Foreskin keratinocyte (primary cell): ENCODE measurements at places on chromosomes 2 and 18. TPM values are rescaled to one million over a fixed set of nuclear protein-coding genes. Genes with fewer than 3 reads are reported as not detected.
A peak's percentile ranks its signal among the peaks of the same experiment; 100 is the strongest.

GRCh38 chr2:70471129-70471528, 82.5 kb downstream of the TGFA start:
- DNase-seq = no peak

DNA sequence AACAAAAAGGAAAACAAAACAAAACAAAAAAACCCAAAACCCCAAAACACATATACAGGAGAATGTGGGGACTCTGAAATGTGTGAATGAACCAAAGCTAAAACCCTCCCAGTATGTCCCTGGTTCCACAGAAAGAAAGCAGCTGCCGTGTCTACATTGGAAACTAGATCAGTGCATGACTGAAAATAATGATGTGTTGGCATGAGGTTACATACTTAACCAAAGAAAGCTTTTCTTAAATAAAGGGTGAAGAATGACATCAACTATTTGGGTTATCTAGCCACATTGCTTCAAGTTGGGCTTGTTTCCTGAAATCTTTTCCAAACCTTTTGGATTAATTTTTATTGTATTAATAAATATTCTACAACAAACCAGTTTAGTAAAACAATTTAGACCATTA, 91.9 kb upstream of the FN1 start:
- peak; percentile 6 for DNase-seq

DNA sequence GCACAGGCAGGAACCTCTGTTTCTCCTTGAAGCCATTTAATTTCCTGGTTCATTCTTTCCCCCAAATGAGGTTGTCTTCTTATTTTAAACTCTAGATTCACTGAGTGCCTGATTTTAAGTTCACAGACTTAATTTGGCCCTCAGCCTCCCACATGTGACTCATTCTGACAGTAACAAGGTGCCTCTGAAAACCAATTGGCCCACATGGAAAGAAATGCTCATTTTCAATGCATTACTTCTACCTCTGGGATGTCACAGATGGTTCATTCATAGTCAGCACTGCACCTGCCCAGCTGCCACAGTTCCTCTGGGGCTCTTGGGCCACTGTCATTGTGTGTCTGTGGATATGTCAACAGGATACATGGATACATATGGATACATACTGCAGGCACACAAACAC, 140.4 kb upstream of the CAPN13 start:
- no peak for DNase-seq

GRCh38 chr2:236720974-236721540, 151.4 kb downstream of the ACKR3 start:
- DNase-seq = peak; percentile 72

DNA sequence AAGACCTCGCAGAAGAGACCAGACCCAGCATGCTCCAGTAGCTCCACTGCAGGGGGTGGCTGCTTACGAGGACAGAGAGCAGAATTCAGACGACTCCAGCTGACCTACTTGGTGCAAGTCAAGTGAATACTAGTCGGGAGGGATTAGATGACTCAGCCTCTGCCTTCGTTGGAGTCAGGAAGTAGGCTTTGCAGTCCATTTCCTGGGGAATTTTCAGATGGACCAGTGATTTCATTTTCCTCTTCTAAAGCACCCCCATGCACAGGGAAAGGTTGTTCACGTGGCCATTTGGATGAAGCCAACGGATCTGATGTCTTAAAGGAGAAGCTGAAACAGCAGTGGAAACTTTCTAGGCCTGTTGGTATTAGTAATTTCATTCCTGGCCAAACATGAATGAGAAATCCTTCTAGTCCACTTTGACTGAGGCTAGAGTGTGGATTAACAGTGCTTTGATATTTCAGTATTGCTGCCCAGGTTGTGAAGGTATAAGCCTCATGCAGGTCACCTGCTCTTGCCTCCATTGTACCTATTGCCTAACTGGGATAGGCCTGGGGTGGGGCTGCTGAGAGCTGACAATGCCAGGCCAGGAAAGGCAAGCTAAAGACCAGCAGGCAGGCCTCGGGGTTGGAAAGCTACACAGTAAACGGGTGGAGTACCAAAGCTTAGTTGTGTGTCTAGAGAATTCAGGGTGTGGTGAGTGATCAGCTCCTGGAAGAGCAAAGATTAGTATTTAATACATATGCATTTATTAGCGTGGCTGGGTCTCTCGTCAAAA, 117.6 kb upstream of the FOSL2 start:
- DNase-seq = peak; percentile 96

GRCh38 chr2:43325107-43325811, 98.9 kb upstream of the ZFP36L2 start:
- DNase-seq = no peak

- DNase-seq = no peak
Observed at GRCh38 chr2:20185176-20186022, 39.5 kb downstream of the SDC1 start.

DNA sequence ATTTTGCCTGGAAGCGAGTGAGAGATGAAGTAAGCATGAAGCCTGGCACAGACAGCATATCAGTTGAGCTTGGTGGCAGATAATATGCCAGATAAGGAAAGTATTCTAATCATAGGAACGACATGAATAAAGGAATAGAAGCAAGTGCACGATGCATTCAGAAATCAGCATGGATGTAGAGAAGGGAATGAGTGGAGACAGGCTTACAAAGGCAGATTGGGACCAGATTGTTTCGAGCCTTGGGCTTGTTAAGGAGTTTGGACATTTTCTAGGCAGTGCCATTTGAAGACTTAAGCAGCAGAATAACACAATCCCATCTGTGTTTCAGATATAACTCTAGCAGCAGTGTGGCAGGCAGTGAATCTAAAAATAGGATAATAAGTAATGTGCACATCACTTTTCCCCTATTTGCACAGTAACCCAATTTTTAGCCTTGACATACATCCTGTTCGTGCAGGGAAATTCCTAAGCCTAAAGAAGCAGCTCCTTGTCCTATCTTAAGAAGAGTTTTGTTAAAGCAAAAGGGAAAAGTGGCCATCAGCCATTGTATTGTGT, 450.2 kb downstream of the PLCL1 start:
- DNase-seq = no peak

DNA sequence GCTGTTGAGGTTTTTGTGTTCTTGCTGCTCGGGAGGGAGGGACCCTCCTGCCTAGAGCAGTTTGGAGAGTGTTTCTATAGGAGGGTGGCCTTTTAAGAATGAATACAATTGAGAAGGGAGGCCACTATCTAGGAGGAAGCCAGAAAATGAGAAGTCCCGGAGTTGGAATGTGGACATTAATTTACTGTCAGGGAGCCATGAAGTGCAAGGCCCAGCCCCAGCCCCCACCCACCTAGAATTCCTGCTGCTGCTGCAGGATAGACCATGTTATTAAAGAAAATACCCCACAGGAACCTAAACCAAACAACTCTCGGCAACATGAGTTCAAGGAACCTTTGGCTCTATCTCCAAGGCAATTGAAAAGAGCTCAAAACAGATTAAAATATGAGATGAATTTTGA, 46.0 kb downstream of the ZBTB7C start:
- DNase-seq = no peak

- DNase-seq = no peak
Observed at GRCh38 chr2:136029149-136029548, 43.7 kb upstream of the DARS1 start.

DNA sequence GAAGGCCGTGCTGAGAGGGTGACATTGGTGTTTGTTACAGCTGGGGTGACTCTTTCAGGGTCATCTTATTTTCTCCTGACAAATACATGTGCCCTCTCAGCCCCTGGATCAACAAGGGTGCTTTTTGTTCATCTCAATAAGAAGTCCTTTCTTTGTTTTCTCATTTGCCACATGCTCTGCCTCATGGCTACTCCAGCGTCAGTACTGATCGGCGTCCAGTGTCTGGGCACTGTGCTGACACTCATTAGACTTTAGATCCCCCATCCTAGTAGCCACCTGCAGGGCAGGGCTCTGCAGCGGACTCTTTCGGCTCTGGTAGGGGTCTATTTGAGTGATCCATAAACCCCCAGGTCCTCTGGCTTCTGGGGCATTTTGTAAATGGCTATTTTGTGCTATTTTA, 38.4 kb downstream of the NPPC start:
- DNase-seq = no peak

DNA sequence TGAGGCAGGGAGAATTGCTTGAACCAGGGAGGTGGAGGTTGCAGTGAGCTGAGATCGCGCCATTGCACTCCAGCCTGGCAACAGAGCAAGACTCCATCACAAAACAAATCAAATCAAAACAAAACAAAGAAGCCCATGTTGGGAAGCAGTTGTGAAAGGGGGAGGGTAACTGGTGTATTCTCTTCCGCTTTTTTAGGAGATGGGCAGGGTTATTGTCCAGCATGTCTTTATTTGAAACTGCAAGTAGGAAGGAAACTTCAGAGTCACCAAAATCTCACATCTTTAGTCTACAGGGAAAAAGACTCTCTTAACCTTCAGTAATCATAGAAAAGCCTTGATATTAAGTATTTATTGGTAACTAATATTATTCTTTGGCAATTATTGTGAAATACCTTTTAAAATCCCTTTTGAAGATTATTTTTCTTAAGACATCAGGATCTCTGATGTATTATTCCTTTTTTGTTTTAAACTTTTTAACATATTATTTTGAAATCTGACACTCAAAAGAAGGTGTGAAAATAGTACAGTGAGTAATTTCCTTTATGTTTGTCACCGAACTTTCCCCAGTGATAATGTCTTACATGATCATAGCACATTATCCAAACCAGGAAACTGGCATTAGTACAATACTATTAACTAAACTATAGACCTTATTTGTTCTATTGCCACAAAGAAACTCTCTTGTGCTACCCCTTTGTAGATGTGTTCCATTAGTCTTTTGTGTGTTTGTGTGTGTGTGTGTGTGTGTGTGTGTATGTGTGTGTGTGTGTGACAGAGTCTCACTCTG, 84.3 kb upstream of the LTBP1 start:
- DNase-seq = no peak

DNA sequence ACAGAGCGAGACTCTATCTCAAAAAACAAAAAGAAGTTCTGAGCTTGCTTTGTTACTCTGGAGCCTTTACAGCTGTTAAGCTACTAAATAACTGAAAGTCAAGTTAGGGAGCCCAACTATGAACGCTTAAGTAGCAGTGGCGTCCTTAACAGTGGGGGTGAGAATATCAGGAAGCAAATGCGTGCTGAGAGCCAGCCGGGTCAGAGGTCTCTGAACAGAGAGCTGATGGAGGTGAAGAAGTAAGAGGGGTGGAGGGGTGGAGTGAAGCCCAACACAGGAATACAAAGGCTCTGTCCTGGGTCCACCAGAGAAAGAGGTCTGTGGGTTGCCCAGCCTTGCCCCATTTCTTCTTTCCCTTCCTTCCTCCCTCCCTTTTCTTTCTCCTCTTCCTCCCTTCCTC, 104.1 kb upstream of the GATA6 start:
- no peak for DNase-seq

- no peak for DNase-seq
Observed at GRCh38 chr2:10004401-10004800, 38.9 kb upstream of the KLF11 start.

DNA sequence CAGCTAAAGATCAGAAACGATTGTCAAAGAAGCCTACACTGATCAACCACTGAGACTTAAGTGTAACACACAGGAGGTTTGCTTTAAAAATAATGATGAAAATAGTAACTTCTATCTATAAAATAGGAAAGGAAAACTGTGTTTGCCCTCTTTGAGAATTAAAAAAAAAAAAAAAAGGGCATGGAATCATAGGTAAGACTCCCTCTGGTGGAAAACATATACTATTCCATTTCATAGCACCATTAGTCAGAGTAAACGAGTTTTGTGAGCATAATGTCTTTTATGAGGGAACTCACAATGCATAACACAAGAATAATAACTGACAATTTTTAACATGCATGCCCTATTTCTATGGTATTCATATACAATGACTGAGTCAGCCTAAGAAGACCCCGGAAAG, 36.3 kb downstream of the SLC35F5 start:
- DNase-seq = no peak

CCDC121 gene
- total RNA-seq = 0.81 and 1.0 TPM in 2 replicates

BMP10 gene
- total RNA-seq = not detected in 2 replicates

CNGA3 gene
- not detected in 2 replicates for total RNA-seq

TMEM247 gene
- not detected in 2 replicates for total RNA-seq

ESPNL gene
- 0.25 and 0.92 TPM in 2 replicates for total RNA-seq

REG1B gene
- total RNA-seq = not detected in 2 replicates

ITGA6 gene
- 815 and 842 TPM in 2 replicates for total RNA-seq

LRRTM1 gene
- not detected in 2 replicates for total RNA-seq
